ENCODE measurements at places on chromosomes 7 and 10.

GRCh38 chr7:67738958-67739357 lies 742.3 kb downstream of the TYW1 start:
- no peak for DNase-seq

- peak; percentile 15 for DNase-seq
These were observed 12.3 kb downstream of the CNPY1 start for GRCh38 chr7:155533827-155534690.

- no peak for DNase-seq
These were observed 596.5 kb downstream of the NXPH1 start for GRCh38 chr7:9029681-9030530.

GRCh38 chr10:132418527-132419416 lies 21.8 kb downstream of the PWWP2B start:
- DNase-seq = no peak

- DNase-seq = no peak
These were observed 39.2 kb downstream of the RSBN1L start for GRCh38 chr7:77735457-77735856.

DNA sequence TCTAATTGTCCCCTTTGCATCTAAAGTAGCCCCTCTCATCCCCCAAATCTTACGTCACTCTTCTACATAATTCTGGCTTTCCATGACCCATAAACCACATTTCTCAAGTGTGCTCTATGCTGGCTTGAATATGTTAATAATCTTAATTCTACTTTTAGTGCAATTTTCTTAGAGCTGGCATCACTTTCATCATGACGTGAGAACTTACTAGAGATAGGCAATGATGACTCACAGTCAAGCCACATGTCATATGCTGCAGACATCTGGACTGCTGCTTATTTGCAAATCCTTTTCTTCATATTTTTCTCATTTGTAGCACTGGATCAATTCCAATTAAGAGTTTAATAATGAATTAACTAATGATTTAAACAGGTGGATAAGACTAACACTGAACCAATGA lies 260.7 kb upstream of the PRKCQ start:
- peak; percentile 15 for DNase-seq

- no peak for DNase-seq
These were observed 58.9 kb upstream of the ADO start for GRCh38 chr10:62745581-62745980.

GRCh38 chr7:96921231-96921630 lies 84.1 kb upstream of the DLX6 start:
- no peak for DNase-seq

DNA sequence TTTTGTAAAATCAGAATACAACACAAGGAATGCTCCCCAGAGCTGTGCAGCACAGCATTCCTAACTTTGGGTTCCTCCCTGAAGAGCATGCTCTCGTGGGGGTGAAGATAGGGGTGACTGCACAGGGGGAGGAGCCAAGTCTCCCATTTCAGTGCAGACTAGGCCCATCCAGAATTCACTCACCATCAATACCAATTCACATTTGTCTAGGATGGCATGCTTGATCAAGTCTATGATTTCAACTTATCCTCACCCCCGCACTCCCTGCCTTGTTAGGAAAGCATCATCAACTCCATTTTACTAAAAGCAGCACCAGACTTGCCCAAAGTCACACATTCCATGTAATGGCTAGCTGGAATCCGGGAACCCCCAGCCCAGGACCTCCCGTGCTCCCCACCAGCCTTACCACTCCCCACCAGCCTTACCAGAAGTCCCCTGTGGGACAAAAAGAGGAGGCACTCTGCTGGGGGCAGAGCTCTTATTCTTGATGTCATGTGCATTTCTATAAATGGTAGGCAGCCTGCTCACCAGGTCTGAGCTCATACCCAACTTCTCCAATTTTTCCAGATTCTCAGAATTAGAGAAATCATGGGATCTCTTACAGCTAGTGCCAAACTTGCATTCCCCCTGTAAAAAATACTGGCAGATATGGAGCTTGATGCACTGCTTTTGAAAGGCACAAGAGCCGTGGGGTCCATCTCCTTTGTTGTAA lies 6.2 kb downstream of the PARP12 start:
- no peak for DNase-seq

GRCh38 chr10:14186245-14186644 lies 144.5 kb downstream of the FRMD4A start:
- DNase-seq = peak; percentile 14

DNA sequence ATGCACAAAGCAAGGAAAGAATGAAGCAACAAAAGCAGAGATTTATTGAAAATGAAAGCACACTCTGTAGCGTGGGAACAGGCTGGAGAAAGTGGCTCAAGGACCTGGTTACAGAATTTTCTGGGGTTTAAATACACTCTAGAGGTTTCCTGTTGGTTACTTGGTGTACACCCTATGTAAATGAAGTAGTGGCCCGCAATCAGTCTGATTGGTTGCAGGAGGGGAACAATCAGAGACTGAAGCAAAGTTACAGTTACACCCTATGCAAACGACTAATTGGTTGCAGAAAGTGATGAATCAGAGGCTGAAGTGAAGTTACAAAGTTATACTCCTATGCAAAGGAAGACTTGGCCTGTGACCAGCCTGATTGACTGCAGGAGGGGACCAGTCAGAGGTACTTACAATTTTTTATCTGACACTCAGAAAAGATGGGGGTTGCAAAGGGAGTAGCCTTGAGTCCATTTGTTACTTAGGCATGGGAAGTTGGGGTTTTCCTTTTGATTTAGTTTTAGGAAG lies 3.6 kb upstream of the MTPN start:
- peak; percentile 86 for DNase-seq

DNA sequence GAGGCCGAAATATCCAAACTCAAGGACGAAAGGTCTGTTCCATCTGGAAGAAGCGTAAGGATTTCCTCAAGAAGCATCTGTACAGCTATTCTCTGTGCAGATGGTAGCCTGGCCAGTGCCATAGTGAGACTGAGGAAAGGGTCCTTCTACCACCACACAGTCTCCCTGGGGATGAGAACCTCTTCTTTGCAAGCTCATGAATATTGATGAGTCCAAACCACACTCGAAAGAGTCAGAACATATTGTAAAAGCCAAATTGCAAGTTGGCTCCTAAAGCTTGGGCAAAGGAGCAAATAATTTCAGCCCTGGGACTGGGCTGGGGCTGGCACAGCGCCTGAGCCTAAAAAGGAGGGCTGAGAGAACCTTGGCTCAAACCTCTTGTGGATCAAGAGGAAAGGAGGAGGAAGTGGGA lies 66.1 kb upstream of the PIP4K2A start:
- DNase-seq = no peak

GRCh38 chr7:133535308-133535707 lies 282.4 kb downstream of the EXOC4 start:
- DNase-seq = no peak

DNA sequence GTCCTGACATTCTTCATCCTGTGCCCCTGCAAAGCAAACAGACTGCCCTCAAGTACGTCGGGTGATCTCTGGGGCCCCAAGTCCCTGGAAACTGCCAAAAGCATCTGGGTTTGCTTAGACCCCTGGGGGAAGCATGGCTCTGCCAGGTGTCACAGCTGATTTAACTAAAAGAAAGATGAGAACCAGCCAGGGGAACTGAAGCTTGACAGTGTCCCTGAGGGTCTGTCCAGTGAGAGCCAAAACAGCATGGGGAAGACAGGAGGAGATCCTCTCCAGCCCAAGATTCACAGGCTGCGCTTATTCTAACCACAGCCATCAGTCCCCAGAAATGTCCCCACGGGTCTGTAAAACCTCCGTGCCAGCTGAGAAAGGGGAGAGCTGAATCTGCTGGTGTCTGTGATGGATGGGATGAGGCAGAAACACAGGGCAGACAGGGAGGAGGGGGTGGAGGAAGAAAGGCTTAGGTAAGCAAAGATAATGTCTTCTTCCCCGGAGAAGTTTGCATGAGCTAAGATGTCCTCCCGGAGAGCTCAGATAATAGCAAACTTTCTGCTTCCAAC lies 21.3 kb downstream of the CCDC3 start:
- no peak for DNase-seq

GRCh38 chr10:116071453-116072148 lies 201.4 kb downstream of the GFRA1 start:
- no peak for DNase-seq

DNA sequence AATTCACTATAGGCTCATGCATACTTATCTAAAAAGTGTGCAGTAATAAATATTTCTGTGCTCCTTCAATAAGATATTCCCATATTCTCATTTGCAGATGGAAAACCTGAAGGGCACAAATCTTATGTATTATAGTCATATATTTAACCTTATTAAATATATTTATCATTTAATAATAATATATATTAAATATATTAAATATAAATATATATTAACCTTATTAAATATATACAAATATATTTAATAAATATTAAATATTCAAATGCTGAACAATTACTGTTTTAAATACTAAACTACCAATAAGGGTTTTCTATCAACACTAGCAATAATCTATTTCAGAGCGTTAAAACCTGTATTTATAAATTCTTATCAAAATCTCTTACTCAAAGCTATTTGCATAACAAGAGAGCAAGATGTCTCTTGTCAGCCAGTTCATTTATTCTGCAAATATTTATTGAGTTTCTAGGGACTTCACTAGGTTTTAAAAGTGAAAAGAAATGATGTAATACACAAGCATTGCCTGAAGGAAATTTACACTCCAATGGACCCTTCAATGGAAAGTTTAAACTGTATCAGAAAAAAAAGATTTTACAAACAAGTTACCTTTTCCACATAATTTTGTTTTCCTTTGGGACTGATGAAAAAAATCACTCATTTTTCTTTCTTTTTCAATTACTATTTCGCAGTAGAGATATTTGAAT lies 159.2 kb downstream of the AGMO start:
- no peak for DNase-seq

DNA sequence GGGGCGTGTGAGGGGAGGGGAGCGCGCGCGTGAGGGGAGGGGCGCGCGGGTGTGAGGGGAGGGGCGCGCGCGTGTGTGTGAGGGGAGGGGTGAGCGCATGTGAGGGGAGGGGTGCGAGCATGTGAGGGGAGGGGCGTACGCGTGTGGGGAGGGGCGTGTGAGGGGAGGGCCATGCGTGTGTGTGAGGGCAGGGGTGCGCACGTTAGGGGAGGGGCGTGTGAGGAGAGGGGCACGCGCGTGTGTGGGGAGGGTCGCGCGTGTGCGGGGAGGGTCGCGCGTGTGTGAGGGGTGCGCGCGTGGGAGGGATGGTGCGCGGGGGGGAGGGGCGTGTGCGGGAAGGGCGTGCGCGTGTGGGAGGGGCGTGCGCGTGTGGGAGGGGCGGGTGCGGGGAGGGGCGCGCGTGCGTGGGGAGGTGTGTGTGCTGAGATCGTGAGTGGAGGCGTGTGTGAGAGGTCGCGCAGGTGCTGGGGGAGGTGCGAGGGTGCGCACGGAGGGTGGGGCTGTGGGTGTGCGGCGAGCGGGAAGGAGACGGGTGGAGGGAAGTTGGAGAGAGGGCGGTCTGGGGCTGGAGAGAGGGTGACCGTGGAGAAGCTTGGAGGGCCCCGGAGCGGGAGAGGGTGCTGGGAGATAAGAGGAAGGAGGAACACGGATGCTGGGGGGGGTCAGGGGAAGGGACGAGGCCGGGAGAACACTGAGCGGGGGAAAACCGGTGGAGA lies 19.7 kb downstream of the MXI1 start:
- no peak for DNase-seq

GRCh38 chr10:37467246-37467645 lies 341.8 kb downstream of the ANKRD30A start:
- no peak for DNase-seq

- DNase-seq = no peak
These were observed 604.5 kb upstream of the STEAP1 start for GRCh38 chr7:89549768-89550167.

DNA sequence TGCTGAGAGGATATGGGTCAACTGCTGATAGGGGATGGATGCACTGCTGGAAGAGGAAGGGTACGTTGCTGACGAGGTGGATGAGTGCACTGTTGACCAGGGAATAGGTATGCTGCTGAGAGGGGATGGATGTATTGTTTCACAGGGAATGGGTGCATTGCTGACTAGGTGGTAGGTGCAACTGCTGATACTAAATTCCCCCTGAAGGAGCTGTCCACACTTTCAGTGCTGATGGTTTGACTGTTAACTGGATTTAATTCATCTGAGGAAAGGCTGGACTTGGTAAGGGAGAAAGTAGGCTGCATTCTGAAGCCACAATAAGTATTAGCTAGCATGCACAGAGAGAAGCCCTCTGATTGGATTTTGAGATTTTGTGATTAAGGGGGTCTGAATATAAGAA lies 1196.8 kb upstream of the PHF14 start:
- DNase-seq = no peak

- DNase-seq = no peak
These were observed 42.9 kb downstream of the IDE start for GRCh38 chr10:92530891-92531535.

- no peak for DNase-seq
These were observed 504.2 kb upstream of the MBL2 start for GRCh38 chr10:53276797-53277196.

DNA sequence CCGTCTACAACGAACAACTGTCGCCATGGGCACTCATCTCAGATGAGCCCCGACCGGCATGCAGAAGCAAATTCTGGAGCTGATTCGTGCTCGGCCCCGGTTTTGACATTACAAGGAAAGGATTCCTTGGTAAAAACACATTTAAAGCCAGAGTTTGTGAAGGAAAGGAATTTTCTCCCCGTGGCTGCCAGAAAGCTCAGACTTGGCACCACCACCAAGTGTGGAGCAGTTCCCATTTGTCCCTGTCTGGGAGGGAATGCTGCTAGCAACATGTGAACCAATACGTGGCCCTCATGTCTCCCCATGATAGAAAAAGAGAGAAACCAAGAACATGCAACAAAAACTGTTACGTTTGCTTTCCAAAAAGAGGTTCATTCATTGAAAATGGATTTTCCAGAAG lies 55.2 kb upstream of the DDC start:
- DNase-seq = no peak

DNA sequence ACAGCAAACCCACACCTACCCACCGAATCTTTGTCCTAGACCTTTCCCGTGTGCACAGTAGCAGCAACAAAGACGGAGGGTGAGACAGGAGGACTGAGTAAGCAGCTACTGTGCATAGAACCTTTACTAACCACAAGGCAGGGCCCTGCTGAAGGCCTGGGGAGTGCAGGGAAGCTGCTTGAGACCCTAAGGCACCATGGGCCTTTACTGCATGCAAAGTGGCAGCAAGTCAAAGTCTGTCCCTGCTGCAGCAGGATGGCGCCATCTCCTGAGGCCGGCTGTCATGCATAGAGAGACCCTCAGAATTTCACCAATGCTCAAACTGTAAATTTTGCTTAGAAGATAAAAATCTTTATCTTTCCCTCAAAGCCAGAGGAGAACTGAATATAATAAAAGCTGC lies 610.5 kb downstream of the ACTR3B start:
- DNase-seq = no peak

GRCh38 chr7:1942243-1942940 lies 272.3 kb downstream of the ELFN1 start:
- DNase-seq = no peak

GRCh38 chr7:48511080-48511479 lies 339.8 kb downstream of the ABCA13 start:
- no peak for DNase-seq

GRCh38 chr7:26398427-26398755 lies 106.7 kb downstream of the SNX10 start:
- peak; percentile 10 for DNase-seq
